Activated T-helper 1 cell treated with anti-CD3 and anti-CD28 coated beads, Interleukin-2, amount 50 U/mL, for 16 hours (primary cell): ENCODE measurements at places on chromosomes 4 and X.

DNA sequence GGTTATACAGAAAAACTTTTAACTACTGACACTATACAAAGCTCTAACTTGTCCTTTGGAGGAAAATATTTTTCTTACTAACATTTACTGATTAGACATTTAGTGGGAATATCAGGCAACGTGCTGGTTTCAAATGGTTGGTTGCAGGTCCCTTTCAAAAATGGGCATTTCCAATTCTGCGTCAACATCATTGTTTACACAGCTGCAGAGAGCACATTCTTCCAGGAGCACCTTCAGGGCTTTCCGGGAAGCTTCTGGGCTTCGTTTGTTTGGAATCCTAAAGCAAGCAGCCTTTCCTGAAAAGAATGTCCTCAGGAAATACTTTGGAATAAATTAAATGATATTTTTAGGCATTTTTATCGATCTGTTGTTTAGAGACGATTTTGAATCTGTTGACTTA, 289.7 kb downstream of the TRIML1 start:
- DNase-seq: no peak

DNA sequence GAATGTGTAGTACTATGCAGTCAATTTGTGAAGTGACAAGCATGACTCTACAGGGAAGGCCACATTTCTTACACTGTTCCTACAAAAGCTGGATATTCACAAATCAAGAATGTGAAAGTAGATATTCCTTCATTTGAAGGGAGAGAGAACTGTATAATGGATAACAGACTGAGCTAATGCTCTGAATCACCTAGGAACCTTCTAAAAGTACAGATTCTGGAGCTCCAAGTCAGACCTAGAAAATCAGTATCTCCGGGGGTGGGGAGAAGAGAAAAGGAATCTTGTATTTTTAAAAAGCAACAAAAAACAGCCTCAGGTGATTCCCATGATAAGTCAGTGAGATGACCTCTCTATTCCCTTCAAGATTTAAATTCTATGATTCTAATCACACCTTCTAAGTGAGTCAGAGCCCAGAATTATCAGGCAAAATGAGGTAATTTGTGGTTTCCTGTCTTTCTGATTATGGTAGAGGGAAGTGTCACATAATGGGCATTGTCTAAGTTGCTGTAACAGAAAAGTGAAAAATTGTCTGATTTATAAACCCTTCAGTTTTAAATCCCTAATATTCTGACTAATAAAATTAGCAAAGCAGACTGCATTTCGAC, 80.9 kb downstream of the IL21 start:
- DNase-seq: no peak

DNA sequence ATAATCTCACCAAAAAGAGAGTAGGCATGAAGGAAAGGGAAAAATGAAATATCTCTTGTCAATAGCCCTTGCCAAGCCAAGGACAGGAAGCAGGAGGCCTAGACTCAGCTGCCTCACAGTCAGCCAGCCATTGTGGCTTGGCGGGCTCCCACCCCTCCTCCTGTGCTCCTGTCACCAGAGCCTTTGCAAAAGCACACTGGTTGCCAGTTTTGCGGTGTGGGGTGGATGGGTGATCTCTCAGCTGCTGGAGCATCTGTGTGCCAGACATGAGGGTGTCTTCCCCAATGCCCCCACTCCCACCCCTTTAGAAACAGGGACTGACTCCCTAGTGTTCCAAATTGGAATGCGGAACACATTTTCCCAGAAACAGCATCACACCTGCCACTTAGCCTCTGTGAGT, 26.1 kb downstream of the ARHGEF6 start:
- DNase-seq: no peak

DNA sequence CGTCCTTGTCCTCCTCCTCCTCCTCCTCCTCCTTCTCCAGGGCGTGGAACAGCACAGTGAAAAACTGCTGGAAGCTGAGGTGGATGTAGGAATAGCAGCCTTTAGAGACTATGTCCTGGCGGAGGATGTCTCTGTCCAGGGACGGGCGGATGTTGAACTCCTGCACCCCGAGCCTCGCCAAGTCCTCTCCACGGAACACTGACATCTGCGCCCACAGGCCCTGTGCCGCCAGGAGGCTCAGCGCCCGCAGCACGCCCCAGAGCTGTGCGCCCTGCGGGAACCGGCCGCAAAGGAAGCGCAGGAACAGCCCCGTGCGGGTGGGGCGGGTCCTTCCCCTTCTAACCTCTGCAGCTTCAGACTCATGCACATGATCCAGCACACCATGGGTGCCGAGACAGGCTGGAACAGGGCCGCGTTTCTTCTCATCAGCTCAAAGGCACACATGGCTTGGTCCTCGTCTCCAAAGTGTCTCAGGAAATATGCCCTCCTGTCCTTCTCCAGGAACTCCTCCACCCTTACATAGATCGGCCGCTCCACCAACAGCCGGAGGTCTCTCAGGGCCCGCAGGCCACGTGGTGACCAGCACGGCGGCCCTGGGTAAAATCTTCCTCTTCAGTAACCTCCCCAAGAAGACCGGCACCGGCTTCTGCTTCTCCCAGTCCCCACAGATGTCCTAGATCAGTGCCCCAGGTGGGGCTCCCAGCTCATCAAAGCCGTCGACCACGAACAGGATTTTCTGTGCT, 1.2 kb downstream of the NLRP2B start:
- no peak for DNase-seq

- no peak for DNase-seq
Observed at GRCh38 chr4:127525608-127526007, 107.1 kb upstream of the INTU start.

DNA sequence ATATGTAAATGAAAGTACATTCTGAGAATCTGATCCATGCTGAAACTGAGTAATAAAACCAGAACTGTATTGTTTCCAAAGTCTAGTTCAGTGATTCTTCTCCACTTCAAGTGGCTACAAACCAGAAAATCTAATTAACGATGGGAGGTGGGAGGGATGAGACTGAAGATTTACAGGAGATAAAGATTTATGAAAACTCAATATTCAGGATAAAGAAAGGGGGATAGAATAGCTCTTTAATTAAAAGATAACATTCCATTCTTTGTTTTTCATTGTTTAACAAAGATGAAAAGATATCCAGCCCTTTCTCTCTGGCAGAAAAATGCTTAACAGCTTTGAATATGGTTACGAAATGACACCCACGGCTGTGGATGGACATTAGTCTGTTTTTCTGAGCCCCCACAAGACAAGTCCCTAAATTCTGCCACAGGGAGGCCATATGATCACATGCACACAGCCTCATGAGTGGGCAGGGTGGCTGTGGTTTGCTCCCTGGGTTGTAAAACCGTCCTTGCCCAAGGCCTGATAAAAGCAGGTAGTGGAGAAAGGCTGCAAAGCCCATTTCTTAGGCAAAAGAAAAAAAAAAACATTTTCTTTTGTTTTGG, 36.4 kb downstream of the TMEM150C start:
- no peak for DNase-seq

DNA sequence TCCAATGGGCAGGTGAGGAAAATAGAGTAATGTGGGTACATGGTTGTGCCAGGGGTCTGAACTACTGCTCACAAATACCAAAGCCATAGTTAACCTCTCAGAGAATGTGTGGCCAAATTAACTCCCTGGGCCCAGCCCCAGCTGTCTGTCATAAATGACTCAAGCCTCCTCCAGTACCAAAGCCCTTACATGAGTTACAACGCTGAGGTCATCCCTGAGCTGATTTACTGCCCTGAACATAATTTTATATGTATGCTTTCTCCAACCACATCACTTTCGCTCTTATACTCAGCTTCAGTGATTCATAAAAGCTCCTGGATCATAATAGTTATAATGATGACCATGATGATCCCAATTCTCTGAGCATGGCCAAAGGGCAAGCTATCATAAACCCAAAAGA, 283.9 kb downstream of the NKX6-1 start:
- DNase-seq: no peak

GRCh38 chrX:29841750-29842149, 373.6 kb upstream of the MAGEB2 start:
- DNase-seq: no peak

GRCh38 chr4:14259936-14260335, 632.4 kb upstream of the BOD1L1 start:
- DNase-seq: no peak

DNA sequence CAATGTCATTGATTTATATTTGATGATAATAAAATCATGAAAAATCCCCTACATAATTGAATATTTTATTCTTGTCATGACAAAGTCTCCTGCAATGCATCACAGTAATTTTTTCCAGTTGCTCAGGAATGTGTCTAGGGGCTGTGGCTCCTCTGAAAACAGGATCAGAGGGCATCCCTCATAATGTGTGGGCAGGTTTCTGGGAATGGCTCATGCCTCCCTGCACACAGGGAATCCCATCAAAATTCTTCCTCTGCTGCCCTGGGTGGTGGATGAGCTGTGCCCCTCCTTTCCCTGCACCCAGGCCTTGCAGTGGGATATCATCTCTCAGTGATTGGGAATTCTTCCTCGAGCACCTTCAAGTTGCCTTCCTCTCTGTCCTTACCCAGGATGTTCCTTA, 20.4 kb upstream of the PUDP start:
- no peak for DNase-seq

DNA sequence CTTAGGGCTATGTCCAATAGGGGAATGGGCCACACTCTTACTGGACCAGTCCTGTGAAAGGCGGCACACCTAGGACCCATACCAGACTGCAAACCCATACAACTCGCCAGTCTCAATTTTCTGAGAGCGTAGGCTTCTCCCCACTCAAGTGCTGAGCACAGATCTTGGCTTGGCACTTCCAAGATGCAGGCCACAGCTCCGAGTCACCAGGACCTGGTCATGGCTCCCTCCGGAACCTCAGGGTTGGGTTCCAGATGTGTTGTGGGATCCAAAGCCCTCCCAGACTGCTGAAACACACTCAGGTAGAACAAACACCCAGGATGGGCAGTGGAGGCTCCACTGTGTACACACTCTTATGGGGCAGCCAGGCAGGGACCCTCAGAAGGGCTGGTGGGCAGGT, 103.3 kb downstream of the TMEM144 start:
- no peak for DNase-seq

DNA sequence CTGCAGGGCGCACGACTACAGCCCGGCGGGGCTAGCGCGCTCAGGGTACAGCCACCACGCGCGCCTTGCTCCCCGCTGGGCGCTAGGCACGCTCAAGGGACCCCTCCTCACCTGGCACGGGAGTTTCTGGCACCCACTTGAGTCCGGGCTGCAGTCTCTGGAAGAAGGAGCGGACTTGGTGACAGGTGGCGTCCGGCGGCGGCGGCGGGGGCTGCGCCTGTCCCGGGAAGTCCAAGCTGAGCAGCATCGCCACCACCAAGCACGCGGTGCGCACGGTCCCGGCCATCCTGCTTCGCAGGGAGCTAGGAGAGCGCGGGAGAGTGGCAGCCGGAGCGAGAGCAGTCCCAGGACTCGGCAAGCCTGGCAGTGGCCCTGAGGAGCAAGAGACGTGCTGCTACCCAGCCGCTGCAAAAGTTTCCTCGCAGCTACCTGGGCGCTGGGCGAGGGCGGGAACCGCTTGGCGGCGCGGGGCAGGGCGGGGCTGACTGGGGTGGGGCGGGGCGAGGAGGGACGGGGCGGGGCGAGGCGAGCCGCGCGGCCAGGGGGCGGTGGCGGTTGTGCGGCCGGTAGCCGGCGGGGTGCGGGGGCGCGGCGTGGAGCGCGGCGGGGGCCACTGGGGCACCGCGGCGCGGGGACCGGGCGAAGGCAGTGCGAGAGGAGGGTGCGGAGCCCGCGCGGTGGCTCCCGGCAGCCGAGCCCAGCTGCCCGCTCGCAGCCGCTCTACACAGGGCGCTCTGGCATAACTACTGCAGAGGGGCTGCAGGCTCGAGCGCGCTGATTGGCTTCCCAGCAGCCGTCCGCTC, at the start of gene GPC3:
TSS of gene GPC3 (minus strand) at position 431 of the 803 bp plus-strand sequence.
- no peak for DNase-seq

DNA sequence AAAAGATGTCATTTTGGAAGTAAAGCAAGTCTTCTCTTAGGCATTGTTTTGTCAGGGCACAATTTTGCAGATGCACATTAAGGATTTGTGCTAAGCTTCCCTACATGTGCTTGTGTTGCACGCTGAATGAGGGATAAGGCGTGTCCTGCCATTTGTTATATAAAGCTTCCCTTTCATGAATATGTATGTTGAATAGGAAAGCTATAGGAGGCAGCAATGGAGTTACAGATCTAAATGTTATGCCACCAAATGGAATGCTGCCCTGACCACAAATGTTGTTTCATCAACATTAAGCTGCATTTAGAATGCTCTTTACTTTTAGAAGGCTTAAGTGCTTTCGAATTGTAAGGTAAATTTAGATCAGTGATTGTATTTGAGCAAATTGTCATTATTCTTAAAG, 20.9 kb downstream of the SGMS2 start:
- DNase-seq: no peak

DNA sequence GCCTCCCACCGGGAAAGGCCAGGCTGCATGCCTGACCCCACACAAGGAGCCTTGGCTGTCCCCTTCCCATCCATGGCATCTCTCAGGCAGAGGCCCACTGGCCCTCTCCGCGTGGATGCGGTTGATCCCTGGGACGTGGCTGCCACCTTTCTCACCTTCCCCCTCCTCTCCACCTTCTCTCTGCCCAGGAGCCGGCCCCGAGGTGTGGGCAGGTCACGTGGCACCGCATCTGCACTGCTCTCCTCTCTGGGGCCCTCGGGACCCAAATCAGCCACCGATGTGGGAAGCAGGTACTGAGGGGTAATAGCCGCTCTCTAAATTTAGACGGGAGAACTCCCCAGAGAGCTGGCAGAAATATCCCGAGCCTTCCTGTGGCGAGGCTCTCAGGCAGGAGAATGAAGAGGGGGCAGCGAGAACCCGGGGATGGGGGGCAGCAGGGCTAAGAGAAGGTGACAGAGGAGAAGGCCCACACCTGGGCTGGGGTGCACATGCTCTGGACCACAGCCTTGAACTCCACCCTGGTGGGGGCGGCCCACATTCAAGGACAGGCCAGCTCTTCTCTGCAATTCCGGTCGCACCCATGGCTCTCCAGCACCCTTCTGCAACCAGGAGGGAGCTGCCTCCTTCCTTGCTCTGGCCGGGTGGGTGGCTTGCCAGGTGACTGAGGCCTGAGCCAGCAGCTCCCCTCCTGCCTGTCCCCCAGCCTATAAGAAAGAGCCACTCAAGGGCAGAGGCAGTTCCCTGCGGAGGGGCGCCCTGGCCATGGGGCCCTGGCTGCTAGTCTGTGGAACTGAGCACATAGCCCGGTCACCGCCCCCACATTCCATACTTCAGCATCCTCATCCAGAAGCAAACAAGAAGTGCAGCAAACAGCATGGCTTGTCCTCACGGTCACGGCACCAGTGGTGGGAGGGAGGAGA, 9.6 kb upstream of the DUSP9 start:
- no peak for DNase-seq

- no peak for DNase-seq
Observed at GRCh38 chrX:15160558-15161095, 109.3 kb downstream of the ASB9 start.

GRCh38 chrX:121254336-121254735, 206.9 kb downstream of the GLUD2 start:
- DNase-seq: no peak

GRCh38 chr4:145440292-145441007, 41.2 kb upstream of the SMAD1 start:
- no peak for DNase-seq

DNA sequence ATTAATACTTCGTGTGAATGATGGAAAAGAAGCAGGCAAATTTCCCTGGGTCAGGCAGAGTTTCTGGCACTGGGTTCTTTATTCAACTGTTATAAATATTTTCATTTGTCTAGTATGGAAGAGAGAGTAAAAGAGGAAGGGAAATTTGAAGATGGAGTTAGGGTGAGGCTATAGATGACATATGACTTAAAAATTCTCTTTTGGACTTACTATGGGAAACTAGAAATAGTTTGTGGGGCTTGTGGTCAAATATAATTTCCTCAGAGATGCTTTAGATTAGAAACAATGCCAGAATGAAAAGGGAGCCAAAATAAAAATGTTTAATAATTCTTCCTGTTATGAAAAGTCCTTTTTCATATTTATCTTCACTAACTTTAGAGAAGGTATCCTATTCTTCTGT, 103.2 kb downstream of the GC start:
- no peak for DNase-seq

- no peak for DNase-seq
Observed at GRCh38 chr4:17335371-17335770, 176.5 kb downstream of the QDPR start.
